NCI-H187 (cell line): ENCODE measurements at places on chromosomes 13 and 19.

DNA sequence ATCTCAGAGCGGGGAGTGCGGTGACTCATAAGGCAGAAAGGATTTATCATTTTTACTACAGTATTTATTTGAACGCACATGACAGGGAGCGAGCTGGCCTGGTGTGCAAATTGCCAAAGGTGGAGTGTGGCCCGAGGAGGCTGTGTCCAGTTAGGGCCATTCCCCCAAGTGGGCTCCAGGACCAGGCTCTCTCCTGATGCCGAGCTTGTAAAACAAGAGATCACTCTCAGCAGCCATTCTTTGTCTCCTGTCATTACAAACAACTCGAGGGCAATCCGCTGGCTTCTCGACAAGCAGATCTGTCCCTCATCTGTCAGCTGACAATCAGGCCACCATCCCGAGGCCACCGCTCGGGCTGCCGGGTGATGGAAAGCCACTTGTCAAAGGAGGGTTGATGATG, 418.9 kb downstream of the ZNF536 start:
- no peak for DNase-seq

DNA sequence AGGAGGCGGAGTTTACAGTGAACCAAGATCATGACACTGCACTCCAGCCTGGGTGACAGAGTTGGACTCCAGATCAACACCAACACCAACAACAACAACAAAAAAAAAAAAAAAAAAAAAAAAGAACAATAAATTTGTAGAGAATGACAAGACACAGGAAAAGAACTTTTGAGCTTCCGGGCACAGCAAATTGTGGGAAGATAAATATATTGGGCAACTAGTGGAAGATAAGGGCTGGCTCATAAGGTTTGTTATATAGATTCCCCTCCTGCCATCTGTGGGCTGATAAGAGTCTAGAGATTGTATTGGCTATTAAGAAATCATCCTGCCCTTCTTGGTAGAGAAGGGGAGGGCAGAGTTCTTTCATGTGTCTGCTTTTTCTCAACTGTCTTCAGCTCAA, 33.1 kb upstream of the CYP2S1 start:
- no peak for DNase-seq

- DNase-seq, result no peak
Measured at GRCh38 chr19:449916-450315, 10.9 kb downstream of the SHC2 start.

GRCh38 chr19:29695765-29696564, 19.1 kb downstream of the C19orf12 start:
- no peak for DNase-seq

GRCh38 chr13:35448465-35448864, 28.0 kb downstream of the MAB21L1 start:
- no peak for DNase-seq

DNA sequence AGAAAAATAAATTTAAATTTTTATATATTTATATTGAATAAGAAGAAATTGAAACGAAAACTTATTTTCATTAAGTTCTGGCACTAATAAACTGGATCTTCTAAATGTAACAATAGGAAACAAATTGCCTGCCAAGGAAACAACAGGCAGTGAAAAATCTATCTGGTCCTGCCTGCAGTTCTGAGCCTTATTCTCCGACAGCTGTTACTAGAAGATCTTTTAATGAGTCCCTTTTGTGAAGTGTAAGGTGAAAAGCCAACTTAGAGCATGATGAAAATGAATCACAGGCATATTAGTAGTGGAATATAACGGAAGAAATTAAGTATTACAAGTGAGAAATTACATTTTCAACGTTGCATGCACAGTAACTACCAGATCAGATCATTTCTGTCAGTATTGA, 1002.7 kb upstream of the PCDH20 start:
- DNase-seq, result no peak
